ENCODE measurements at places on chromosomes 16 and 17.

- DNase-seq, result no peak
Measured at GRCh38 chr17:80423536-80424225, 8.7 kb downstream of the ENDOV start.

DNA sequence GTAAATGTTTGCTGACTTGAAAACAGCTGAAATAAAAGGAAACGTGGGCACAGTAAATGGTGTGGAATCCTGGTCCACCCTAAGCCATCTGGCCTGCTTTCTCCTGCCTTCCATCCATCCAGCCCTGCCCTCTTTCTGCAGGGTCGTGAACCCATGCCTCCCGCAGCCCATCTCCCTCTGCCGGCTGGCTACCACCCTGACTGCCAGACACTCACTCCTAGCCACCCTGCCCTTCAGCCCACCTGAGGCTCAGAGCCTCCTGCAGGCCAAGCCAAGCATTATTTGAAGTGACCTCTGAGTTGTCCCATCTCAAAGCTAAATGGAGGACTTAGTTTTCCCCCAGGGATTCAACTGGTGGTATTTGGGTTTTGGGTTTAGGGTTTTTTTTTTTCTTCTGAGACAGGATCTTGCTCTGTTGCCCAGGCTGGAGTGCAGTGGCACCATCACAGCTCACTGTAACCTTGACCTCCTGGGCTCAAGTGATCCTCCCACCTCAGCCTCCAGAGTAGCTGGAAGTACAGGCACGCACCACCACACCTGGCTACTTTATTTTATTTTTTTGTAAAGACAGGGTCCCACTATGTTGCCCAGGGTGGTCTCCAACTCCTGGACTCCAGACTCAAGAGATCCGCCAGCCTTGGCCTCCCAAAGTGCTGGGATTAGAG is 8.4 kb downstream of the ZDHHC1 start:
- DNase-seq, result no peak

GRCh38 chr16:24208710-24209109 is 47.4 kb upstream of the CACNG3 start:
- no peak for DNase-seq

DNA sequence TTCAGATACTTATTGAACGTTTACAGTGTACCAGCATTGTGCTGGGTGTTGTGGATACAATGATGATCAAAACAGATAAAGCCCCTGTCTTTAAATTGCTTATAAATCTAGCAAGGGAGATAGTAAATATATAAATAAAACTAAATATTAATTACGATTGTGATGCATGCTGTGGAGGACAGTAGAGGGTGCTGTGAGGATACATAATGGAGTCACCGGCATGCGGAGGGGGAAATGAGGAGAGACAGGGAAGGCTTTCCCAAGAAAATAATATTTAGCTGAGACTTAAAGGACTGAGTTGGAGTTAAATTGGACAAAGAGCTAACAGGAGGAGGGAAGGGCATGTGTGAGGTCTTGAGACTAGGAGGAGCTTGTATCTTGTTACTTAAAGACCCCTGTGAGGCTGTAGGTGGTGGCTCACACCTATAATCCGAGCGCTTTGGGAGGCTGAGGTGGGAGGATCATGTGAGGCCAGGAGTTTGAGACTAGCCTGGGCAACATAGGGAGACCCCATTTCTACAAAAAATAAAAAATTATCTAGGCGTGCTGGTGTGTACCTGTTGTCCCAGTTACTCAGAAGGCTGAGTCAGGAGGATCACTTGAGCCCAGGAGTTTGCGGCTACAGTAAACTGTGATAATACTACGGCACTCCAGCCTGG is 2.4 kb downstream of the DHRS7B start:
- peak; percentile 12 for DNase-seq

GRCh38 chr16:4392382-4393239 is 21.0 kb downstream of the VASN start:
- DNase-seq, result peak; percentile 58

DNA sequence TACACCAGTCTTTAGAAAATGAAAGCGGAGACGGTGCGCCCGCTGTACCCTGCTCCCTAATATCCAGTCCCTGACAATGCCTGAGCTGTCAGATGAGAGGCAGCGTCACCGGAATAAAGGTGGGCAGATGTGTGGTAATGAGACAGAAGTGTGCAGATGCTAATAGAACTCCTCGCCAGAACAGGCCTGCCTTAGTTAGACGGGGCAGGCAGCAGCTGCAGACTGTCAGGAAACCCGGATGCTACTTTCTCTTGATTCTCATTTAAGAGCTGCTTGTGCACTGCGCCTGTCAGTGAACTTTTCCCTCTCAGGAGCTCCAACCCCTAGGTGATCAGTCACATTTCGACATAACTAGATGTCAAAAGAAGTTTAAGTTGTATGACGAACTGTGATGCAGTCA is 221.8 kb upstream of the IRX3 start:
- DNase-seq, result no peak

DNA sequence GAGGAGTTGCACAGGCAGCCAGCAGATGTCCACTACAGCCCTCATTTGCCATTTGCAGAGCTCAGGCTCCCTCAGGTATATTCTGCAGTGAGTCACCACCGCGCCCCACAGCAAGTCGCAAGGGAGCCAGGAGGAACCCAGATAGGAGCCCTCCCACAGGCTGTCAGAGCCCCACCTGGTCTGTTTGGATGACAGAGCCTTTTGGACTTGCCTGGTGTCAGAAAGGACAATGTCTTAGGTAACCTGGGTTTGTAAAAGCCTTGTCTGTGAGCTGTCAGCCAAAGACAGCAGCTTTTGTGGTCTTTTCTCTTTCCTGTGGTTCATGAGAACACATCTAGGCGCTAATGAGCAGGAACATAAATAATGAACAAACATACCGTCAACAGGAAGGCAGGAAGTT is 70.9 kb downstream of the GNAO1 start:
- no peak for DNase-seq

DNA sequence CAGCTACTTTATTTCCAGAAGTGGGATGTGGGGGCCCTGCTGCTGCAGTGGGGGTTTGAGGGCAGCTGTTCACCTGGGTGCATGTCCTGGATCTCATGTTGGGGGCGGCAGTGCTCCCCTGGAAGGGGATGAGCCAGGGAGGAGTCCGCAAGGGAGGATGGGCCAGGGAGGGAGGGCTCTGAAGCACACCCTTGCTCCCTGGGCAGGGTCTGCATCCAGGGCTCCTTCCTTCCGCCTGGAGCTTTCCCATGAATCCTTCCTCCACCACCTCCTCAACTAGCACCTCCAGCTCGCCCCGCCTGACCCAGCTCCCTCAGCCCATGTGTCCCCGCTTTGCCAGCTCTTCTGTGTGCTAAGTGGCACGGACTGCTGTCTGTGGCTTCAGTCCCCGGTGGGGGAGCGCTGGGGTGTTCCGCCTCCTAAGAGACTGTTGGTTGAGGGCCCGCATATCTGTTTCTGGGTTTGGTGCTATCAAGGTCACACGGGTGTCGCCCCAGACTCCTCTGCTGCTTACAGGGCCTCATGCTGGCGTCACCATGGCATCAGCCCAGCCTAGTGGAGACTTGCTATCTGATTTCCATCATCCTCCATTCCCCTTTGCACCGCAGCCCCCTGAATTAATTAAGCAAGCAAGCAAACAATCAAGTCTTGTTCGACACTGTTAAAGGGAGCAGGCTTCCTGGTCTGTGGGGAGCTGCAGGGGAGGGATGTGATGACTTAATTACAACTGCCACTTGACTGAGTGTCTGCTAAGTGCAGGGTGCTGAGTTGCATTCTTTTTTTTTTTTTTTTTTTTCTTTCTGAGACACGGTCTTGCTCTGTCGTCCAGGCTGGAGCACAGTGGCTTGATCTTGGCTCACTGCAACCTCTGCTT is 71.8 kb downstream of the PRKCA start:
- no peak for DNase-seq

Measured in SHP77 treated with DMSO at 0.1 percent for 48 hours (cell line).